Stimulated activated CD4-positive, alpha-beta T cell treated with anti-CD3 and anti-CD28 coated beads, Interleukin-1b, Interleukin-23, amount 100 ng/mL, for 1 hour (primary cell): ENCODE measurements at places on chromosomes 7 and 10.

GRCh38 chr10:130471486-130471885 lies 335.3 kb downstream of the GLRX3 start:
- no peak for DNase-seq

GRCh38 chr7:97018791-97019531 lies 5.7 kb downstream of the DLX5 start:
- no peak for DNase-seq

GRCh38 chr10:52665821-52666220 lies 106.8 kb downstream of the MBL2 start:
- no peak for DNase-seq

DNA sequence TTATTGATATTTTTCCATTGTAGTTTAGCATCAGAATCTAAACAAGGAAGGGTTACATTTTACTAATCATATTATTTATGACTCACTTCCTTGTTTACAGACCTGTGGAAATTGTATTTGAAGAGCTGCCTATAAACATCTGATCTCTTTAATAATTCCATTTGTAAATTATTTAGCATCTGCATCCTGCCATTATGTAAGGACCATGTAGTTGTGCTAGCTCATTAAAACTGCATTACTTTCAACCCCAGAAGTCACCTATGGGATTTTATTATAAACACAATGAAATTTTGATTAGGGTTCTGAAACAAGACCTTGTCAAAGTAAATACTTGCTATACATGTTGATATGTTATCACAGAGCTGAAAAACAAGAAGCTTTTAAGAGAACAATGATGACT lies 146.8 kb upstream of the SLC26A5 start:
- no peak for DNase-seq

DNA sequence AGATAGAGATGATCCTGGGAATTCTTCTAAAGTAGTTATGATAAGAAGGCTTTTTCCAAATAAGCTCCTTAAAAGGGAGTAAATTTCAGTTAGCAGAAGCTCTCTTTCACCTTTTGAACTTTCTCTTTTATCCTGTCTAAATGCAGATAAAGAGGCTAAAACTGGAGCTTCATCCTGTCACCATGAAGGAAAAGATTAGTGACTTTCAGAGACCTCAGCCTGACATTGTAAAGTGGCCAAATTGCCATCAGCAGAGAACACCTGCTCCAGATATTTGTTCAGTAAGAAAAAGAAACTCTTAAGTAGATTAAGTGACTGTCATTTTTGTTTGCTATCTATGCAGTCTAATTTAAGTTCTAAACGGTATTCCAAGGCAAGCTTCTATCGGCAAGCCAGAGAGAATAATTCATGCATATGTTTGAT lies 18.3 kb downstream of the VWDE start:
- no peak for DNase-seq

GRCh38 chr7:51265066-51265907 lies 51.3 kb downstream of the COBL start:
- DNase-seq = no peak

- DNase-seq = no peak
Measured at GRCh38 chr10:129754211-129755050, 209.6 kb downstream of the EBF3 start.

- no peak for DNase-seq
Measured at GRCh38 chr10:77156406-77156879, 481.2 kb downstream of the KCNMA1 start.

GRCh38 chr7:16606704-16607103 lies 38.9 kb downstream of the ANKMY2 start:
- no peak for DNase-seq

DNA sequence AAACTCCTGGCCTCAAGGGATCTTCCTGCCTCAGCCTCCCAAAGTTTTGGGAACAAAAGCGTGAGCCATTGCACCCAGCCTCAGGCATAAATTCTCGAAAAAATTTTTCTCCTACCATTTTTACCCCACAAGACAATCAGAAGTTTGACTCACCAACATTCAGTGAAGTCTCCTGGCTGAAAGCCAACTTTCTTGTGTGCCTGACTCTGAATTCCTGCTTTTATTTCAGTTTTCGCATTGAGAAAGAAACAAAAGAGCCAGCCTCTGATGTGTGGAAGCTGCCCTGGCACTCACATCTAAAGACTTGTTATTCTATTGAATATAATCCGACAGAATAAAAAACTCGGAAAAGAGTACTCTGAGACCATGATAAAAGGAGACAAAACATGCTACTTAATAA lies 402.9 kb downstream of the MAGI2 start:
- DNase-seq = no peak

DNA sequence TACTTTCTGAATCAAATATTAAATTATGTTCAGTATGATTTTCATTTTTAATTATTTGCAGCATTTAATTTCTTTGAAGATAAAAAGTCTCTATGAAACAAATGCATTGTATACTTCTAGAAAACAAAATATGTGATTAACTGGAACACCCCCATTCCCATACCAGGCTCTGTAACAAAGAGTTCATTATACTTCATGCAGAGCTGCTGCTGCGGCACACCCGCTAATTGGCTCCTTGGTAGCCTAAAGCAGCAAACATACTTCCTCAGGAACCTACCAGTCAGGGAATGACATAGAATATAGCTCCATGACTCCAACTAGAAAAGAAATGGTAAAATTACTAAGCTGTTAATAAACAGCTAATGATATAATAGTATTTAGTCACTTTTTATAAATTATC lies 19.3 kb downstream of the RAB11FIP2 start:
- no peak for DNase-seq

GRCh38 chr7:12581897-12582296 lies 11.4 kb downstream of the SCIN start:
- DNase-seq = no peak

- DNase-seq = no peak
Measured at GRCh38 chr10:33618196-33618595, 283.7 kb upstream of the NRP1 start.

- no peak for DNase-seq
Measured at GRCh38 chr7:33667196-33667595, 238.1 kb upstream of the BMPER start.
